Karpas-422 (cell line): ENCODE measurements at places on chromosomes 16 and 17.
A peak's percentile ranks its signal among the peaks of the same experiment; 100 is the strongest.

DNA sequence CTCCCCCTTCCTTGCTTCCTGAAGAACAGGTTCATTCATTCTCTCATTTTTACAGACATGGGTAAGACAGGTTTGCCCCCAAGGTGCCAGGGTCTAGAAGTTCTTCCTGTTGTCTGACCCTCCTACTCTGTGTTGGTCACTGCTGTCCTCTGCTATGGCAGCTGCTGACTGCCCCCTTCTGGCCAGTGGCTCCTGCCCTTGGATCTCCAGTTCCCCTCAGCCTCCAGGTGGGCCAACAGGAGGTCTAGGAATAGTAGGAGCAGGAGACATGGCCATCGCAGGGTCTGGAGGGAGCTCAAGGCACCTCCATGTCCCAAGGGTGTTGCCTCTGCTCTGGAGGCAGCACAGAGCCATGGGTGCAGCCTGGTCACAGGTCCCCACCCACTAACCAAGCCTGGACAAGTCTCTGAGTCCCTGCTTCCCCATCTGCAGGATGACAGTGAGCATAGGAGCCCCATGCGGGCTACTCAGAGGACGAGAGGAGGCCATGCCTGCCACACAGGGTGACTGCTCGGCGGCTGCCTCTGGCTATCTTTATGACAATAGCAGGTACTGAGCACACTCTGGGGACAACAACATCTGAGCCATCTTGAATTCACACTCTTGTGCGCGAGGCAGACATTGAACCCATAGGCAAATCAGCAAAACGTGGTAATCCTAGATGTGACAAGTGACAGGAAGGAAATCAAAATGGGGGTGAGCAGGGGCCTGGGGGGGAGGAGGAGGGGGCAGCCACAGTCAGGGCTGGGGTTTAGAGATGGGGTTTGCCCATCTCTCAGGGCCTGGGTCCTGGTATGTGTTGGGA, 27.0 kb upstream of the NXPH3 start:
- no peak for DNase-seq

DNA sequence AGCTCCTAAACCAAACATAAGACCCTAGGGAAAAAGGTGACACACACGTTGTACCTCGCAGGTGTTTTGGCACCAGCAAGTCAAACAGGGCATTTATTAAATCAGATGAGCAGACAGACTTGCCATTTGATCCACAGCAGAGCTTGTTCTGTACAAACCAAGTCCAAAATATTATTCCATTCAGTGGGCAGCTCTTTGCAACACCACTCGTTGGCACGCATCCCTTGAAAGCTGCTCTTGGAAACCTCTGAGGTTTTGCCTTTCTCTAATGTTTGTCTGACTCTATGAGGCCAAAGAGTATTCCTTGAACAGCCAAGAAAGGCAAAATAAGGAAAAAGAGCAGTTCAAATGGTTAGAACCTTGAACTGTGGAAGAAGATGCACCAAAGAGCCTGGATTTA, 12.7 kb downstream of the TMEM100 start:
- DNase-seq, result no peak

DNA sequence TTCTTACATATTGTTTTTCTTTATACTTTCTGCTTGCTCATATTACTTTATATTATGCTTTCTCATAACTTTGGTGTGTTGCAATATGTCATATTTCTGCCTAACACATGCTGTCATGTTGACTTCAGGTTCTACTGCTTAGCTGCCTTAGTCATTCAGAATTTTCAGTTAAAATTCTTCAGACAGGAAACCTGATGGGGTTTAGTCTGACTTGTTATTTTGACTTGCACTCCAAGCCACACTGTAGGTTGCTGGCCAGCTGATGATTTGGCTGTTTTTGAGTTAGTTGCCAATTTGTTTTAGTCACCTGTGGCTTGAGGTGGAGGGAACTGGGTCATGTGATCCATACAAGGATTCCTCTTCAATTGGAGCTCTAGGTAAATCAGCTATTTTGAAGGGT, 315.4 kb downstream of the MAP2K6 start:
- DNase-seq, result no peak

DNA sequence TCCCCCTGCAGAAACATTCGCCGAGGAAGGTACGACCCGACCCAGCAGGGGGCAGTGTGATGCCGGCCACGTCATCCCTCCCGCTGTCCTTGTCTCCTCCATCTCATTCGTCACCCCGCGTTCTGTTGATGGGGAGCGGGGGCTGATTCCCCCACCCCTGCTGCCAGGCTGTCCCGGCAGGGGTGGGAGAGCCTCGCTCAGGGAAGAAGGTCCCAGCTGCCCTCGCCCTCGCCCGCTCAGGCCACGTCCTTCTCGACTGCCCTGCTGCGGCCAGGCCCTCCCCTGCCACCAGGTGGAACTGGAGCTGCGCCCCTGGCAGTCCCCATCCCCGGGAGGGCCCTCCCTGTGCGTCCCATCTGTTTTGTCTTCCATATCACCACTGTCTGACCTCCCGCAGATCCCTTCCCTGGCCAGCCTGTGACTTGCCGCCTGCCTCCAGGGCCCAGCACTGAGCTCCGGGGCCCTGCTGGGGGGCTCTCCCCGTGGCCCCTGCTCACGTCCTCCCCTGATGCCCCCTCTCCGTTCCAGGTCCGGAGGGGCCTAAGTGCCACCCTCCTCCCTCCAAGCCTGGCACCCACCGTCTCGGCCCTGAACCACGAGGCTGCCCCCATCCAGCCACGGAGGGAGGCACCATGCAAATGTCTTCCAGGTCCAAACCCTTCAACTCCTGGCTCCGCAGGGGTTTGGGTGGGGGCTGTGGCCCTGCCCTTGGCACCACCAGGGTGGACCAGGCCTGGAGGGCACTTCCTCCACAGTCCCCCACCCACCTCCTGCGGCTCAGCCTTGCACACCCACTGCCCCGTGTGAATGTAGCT, 20.6 kb downstream of the ADAM11 start:
- DNase-seq, result peak; percentile 90

DNA sequence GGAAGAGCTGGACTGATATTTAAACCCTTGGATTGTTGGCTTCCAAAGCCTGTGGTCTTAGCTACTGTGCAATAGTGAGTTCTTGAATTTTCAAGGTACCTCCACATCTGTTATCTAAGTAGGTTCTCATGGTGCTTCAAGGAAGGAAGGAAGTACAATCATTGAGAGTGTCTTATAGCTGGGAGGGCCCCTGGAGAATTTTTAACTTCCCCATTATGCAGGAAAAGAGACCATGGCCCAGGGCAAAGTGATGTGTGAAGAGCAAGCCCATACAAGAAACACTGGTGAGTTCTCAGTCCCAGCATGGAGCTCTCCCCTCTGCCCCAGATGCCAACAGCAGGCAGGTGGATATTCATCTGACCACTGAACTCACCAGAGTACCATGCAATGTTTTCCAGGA, 169.0 kb upstream of the IRX6 start:
- DNase-seq, result peak; percentile 59

DNA sequence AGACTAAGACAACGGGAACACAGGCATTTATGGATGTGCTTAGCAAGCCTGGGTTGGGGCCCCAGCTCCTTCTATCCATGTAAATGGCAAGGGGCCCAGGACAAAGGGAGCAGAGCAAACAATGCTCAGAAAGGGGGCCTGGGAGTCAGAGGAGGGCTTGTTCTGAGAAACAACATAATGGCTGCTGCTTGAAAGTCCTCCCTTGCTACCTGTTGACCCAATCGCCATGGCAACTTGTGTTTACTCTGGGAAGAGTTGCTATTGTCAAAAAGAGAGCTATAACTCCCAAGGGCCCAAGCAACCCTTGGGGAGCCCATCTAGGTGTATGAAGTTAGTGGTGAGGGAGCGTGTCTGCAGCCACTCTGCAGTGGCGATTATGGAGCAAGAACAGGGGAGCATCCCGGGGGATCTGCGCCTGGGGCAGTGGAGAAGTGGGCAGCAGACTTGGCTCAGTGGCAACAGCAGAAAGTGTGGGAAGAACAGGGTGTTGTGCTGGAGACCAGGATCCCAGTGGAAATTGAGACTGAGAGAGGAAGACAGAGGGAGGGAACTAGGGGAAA, 118.7 kb upstream of the NLRP1 start:
- DNase-seq, result no peak

DNA sequence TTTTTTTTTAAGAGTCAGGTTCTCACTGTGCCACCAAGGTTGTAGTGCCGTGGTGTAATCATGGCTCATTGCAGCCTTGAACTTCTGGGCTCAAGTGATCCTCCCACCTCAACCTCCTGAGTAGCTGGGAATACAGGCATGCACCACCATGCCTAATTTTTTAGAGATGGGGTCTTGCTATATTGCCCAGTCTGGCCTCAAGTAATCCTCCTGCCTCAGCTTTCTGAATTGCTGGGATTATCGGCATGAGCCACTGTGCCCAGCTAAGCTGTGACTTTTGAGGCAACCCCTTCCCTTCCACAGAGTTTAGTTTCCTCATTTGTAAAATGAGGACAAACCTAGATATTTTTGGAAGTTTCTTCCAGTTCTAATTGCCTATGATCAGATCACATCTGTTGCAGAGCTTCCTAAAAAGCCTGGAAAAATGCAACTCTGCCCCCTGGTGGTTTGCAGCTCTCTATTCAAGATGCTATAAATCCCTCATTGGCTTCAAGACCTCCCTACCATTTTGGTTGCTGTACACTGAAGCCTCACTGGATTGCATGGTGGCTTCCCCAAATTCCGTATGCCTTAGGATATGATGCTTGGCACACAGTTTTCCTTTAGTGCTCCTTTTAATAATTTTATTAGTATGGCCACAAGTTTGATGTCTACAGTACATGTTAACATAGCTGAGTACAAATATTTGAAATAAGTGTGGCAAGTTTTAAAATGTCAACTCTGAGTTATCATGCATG, 19.3 kb downstream of the GDE1 start:
- DNase-seq, result peak; percentile 87

DNA sequence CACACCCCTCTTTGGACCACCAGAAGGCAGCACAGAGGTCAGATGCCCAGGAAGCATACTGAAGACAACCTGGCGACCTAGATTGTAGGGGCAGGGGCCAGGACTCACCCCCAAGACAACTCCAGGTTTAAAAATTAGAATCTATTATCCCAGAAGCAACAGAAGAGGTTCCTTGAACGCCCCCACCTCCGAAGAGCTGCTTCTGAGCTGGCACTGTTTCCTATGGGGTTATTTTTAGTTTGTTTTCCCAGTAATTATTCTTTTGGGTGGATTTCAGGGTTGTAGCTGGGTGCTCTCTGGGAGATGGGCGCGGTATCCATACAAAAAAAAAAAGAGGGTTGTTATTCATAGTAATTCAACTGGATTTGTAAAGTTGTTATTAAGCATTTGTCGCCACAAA, 10.4 kb upstream of the TMEM132E start:
- DNase-seq, result no peak
